Stimulated activated CD8-positive, alpha-beta memory T cell treated with anti-CD3 and anti-CD28 coated beads, Interleukin-4, amount 100 ng/mL, for 1 hour (primary cell): ENCODE measurements at places on chromosomes 12 and 14.

DNA sequence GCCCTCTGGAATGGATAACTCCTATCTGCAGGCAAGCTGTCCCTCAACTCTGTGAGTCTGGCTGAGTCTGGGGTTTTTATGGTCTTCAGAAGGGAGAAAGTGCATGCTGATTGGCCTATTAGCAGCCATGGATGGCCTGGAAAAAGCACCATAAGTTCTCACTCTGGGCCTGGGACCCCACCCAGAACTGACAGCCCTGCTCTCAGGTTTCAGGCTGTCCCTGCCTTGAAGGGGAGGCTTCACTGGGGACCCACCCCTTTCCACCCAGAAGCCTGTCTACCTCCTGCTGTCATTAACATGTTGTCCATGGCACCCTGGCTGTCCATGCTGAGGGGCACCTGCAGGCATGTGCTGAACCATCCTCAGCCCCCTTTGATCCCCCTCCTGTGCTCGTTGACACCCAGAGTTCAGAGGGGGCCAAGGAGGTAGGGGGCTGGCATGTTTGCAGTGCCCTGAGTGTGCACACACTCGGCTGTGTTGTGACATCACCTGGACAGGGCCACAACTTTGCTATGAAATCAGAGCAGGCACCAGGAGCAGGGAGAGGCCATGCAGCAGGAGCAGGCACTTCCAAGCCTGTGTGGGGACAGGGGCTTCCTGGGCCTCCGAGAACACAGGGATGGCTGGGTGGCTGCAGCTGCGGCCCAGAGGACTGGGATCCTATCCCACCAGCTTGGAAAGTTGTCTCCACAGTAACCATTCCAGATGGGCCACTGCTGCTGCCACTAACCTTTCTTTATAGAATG lies 84.7 kb downstream of the ACSS3 start:
- no peak for DNase-seq

DNA sequence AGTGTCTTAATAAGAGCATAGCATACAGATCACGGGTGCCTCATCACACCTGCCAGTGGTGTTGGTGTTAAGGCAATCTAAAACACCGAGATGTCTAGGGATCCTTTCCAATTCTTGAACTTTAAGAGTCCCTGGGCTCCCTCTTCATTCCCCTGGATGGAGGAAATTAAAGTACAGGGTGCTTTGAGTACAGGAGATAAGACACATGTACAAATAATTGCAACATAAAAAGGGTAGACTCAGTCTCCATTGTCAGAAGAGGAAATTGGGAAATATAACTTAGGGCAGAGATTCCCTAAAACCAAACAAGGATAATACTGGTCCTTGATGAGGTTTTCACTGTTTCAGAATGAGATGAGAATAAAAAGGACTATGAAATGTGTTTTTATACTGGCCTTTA lies 34.9 kb downstream of the SCFD1 start:
- no peak for DNase-seq

- no peak for DNase-seq
Measured at GRCh38 chr12:27575090-27575761, 51.2 kb downstream of the PPFIBP1 start.

DNA sequence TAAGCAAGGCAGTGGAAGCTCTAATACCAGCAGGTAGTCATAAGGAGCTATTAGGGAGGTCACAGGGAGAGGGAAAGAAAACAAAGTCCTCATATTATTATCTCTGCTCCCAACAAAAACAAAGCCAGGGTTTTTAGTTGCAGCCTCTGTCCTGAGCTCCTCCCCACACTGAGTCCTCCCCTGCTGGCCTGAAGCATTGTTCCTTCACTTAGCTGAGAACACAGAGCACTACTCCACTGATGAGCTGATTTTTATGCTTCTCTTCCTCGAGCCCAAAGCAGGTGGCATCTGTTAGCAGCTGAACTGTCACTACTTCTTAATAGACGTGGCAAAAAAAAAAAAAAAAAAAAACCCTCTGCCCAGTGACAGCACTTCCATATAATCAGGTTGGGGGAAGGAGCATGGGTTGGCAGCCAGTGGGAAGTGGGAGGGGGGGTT lies 10.5 kb upstream of the STAC3 start:
- DNase-seq = no peak

DNA sequence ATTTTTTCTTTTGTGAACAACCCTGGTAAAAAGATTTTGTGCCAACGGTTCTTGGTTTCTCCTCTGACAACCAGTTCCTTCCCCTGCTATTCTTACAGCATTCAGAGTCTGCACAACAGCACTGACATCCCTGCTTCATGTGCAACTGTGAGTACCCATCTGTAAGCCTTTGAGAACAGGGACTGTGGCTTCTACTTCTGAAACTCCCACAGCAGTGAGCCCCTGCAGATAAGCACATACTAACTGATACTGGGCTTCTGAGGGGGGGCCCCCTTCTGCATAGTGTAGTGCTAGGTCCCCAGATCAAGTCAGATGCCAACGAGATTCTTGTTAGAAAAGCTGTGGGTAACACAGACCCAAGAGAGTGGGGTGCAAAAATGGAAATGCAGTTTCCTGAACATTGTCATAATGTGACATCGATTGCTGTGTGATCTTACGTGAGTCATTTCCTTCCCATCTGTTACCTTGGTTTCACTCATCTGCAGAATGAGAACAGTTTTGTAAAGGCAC lies 11.1 kb upstream of the NINJ2 start:
- no peak for DNase-seq

- DNase-seq = no peak
Measured at GRCh38 chr12:87217491-87217890, 811.7 kb downstream of the C12orf50 start.

- DNase-seq = no peak
Measured at GRCh38 chr14:63656194-63656593, 14.5 kb upstream of the WDR89 start.

GRCh38 chr12:42698213-42698612 lies 108.7 kb upstream of the PRICKLE1 start:
- DNase-seq = no peak

GRCh38 chr12:63302269-63302940 lies 151.4 kb upstream of the AVPR1A start:
- no peak for DNase-seq

DNA sequence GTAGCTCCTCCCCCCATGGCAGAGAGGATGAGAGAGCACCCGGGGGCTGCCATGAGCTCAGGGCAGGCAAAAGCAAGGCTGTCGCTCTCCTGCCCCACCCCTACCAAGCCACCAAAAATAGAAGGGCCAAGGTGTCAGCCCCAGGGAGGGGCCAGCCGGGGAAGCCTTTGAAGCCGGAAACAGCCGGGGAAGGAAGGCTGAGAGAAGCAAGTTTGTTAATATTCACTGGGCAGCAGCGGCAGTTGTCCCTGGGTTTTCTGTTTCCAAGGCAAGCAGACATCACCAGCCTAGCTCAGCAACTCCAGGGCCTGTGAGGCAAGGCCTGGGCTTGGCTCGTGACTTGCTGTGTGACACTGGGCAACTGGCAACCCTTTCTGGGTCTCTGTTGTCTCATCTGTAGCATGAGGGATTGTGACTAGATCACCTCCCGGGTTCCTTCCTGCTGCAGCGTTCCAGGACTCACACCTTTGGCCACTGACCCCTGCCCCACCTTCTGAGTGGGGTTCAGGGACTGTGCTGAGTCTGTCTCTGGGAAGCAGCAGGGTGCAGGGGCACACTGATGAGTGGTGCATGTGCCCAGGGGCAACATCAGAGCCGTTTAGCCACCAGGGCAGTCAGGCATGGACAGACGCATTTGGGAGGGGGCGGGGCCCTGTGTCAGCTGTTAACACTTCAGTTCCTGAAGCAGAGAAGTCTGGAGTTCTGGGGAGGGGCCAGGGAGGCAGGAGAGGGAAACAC lies 24.3 kb downstream of the SYNDIG1L start:
- DNase-seq = peak; percentile 11

GRCh38 chr14:83280719-83281118 lies 1747.1 kb upstream of the SEL1L start:
- DNase-seq = no peak

GRCh38 chr12:9843407-9843806 lies 16.1 kb downstream of the KLRF1 start:
- DNase-seq = no peak

- no peak for DNase-seq
Measured at GRCh38 chr14:65981192-65981843, 504.9 kb upstream of the CCDC196 start.

GRCh38 chr12:88420457-88420856 lies 159.8 kb downstream of the KITLG start:
- no peak for DNase-seq

DNA sequence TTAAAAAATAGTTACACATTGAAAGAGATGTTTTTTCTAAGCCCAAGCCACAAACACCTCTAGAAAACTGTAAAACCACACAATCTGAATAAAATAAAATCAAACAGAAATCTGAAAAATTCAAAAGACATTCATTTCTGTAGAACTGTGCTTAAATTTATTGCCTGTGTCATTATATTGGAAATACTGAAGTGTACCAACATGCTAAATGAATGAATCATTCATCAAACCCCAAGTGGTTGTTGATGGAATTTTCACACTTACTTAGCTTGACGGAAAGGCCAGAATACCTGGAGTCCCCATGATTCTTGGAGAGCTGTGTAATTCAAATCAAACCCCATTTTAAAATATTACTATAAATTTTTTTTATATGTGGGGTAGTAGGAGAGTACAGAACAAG lies 2.7 kb downstream of the KITLG start:
- DNase-seq = no peak

DNA sequence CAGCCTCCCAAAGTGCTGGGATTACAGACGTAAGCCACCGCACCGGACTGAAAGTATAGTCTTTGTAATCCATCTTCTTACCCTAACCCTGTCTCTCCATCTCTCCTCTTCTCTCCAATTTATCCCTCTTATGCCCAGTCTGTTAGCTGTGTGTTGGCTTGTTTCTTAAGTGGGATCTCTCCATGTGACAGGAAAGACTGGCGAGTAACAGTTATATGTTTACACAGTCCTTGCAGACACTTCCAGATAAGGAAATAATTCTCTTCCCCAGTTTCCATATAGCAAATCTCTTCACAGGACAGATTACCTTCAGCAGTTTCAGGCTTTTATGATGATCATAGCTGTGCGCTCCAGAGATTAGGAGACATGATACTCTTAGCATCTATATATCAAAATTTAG lies 16.0 kb upstream of the DIP2B start:
- DNase-seq = no peak

- DNase-seq = no peak
Measured at GRCh38 chr14:99699861-99700260, 15.8 kb downstream of the CYP46A1 start.

DNA sequence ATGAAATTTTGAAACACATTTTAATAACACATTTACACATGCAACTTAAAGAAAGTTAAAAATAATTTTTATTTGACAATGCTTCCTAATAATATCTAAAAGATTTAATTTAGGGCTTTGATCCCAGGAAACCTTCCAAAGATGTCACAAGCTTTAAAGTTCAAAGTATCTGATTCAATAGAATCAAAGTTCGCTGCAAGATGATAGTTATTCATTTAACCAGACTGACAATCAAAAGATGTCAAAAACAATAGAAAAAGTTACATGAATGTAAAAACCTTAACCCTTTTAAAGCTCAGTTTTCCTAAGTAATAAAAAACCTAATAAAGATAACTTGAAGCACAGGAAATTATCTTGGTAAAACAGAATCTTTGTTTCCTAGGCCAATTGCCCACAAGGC lies 67.7 kb downstream of the SDR9C7 start:
- no peak for DNase-seq

- DNase-seq = no peak
Measured at GRCh38 chr12:20142316-20142715, 226.0 kb upstream of the PDE3A start.

DNA sequence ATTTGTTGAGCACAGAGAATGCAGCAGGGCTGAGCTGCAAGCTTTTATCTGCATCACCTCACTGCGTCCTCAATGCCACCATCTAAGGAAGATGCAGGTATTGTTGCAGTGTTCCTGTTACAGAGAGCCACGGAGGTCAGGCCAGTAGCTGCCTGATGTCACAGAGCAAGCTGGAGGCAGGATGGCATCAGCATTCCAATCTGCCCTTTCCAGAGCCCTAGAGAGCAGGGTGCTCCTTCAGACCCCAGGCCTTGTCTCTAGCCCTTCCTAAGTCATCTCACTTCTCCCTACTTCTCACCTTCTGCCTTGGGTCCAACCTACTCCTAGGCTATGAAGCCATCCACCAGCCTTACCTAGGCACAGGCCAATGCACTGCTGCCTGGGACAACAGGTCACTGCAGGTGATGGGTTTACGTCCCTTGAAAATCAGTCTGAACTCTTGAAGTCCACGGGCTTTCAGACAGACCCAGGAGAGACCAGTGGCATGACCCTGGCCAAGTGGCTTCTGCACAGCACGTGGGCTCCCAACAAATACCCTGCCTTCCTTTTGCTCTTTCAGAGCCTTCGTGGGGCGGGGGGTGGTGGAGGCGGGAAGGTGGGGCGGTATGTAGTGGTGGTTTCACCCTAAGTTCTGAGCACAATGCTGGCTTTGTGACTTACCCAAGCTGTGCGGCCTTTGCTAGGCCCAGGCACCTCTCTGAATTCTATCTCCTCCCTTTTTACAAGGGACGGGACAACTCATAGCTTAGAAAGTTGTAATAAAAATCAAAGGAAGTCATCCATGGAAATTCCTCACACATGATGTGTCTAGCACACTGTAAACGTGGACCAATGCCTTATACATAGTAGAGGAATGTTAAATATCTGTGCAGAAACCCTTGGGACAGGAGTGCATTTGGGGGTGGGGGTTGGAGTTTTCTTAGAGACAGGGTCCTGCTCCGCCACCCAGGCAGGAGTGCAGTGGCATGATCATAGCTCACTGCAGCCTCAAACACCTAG lies 136.0 kb downstream of the KSR2 start:
- DNase-seq = no peak

DNA sequence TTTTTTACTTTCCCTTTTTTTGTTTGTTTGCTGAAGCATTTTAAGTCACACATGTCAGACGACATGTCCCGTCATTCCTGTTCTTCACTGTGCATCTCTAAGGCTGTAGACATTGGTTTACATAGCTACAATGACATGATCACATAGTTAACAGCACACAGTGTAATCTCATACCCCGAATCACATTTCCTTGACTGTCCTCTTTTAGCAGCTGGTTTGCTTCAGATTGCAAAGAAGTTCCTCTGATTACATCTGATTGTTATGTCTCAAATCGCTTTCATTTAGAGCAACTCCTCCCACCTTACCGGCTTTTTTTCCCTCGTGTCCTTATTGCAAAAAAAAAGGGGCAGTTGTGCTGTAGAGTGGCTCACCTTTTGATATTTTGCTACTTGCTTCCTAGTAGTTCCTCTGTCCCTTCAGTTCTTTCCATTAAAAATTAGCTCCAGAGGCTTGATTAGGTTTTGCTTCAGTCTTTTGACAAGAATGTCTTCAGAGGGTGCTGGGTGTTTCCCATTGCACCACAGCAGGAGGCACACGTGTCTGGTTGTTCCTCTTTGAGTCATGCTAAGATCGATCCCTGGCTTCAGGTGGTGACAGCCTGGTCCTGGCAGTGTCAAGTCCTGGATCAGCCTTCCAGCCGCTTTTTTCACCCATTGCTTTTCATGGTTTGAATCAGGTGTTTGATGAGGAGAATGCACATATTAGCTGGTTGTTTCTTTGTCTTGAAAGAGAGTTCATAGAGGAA lies 35.0 kb downstream of the ZNF664 start:
- no peak for DNase-seq

DNA sequence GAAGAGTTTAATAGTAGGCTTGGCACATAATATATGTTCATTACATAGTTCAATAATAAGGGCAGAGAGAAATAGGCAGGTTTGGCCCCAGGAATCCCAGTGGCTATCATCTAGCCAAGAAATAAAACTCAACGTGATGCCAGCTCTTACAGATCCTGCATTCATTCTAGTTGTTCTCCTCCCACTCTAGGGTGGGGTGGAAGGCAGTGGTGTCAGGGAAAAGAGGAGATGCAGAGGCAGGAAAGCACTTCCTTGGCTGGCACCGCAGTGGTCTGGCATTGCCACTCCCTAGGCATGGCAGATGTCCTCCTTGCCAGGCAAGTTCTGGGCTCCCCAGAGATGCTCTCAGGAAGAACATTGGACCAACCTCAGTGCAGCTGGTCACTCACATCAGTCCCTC lies 383.6 kb downstream of the GRIN2B start:
- DNase-seq = no peak
